ENCODE measurements at places on chromosomes 1 and 21.

DNA sequence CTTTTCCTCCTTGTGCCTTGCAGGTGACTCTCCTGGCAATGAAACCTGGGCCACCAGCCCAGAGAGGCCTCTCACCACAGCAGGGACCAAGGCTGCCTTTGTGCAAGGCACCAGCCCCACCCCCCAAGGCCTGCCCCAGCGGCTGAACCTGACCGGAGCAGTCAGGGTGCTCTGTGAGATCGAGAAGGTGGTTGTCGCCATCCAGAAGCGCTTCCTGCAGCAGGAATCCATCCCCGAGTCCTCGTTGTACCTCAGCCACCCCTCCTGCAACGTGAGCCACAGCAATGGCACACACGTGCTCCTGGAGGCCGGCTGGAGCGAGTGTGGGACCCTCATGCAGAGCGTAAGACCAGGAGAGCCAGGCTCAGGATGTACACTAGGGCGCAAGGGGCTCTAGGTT lies 51.7 kb downstream of the UMODL1 start:
- no peak for DNase-seq

DNA sequence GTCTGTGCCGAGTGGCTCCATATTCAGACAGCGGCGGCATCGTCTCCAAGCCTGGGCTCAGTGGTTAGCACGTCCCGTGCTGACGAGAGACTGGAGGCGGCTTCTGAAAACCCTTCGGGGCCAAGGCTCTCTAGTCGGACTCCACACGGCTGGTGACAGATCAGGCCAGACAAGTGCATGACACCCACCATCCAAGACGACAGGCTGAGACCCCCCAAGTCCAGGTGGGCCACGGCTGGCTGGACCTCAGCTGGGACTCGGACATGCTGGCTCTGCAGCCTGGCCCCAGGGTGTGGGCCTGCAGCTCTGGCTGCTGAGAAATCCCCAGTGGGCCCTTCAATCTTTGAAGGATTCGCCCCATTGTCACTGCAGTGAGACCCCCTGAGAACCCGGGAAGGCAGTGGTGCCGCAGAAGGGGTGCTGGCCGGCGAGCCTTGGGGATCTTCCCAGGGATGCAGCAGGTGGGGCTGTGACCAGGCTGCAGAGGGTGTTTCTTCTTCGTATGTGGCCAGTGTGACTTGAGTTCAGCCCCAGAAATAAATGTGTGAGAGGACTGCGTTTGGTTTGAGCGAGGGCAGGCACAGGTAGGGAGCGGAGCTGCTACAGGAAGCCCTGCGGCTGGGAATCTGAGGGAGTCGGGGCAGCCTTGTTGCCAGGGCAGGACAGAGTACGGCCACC lies 15.9 kb upstream of the SLC19A1 start:
- DNase-seq: no peak

DNA sequence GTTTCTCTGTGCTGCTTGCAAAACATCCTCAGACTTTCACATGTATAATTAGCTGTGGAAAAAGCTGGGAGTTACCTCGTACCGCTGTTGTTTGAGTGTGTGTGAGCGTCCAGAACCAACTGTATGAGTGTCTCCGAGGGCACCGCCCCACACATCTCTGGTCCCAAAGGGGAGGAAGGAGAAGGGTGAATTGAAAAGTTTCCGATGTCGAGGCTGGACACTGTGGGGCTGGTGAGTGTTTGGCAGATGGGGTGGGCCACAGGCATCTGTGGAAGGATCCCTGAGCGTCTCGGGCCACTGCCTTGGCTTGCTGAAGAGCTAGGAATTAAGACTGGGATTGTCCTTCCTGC lies 1.2 kb downstream of the ATP2B4 start:
- peak; percentile 15 for DNase-seq

- no peak for DNase-seq
These were observed 34.3 kb upstream of the SIM2 start for GRCh38 chr21:36664662-36664990.

GRCh38 chr1:14280909-14281308 lies 317.6 kb upstream of the KAZN start:
- no peak for DNase-seq

DNA sequence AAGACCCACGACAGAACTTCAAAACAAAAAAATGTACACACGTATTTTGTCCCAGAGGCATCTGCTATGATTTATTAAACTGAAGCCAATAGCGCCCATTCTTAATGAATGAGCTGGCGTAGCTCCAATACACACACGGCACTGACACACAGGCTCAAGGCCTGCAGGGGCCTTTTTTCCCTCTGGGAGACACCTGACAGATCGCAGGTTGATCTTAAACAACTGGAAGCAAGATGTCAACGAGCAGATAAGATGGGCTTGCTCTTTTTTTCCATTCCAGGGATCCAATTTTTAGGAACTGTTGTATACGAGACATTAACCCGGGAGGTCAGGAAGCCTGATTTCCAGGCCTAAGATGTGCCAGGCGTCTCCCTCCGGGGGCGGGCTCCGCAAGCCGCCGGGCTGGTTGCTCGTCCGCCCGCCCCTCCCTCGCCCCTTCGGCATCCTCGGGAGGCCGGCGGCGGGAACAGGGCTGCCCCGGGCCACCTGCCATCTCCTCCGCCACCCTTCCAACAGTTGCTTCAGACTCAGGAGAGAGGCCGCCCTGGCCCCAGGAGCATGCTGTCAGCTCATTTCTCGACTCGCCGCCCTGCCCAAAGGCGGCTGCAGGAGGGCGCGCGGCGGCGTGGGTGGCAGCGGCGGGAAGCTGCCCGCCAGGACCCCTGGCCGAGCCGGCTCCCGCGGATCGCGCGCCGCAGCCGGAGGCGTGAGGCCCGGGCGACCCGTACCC lies 735 bp downstream of the TTC13 start:
- no peak for DNase-seq

DNA sequence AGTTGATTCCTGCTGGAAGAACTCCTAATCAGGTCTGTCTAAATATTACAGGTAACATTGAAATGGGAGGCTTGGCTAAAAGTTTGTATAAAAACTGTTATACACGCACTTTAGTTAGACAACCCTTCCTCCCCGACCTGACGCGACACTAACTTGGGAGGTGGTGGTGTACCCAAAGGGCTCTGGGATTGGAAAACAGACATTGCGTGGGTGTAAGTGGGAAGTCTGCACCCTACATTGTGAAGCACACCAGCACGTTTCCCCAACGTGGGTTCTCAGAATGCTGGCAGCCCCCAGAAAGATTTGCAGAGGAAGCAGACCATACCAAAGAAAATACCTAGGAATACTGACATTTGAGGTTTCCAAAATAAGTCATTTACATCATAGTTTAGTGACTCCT lies 16.8 kb downstream of the OR2T11 start:
- DNase-seq: no peak

GRCh38 chr1:205716371-205717132 lies 33.4 kb downstream of the NUCKS1 start:
- no peak for DNase-seq

DNA sequence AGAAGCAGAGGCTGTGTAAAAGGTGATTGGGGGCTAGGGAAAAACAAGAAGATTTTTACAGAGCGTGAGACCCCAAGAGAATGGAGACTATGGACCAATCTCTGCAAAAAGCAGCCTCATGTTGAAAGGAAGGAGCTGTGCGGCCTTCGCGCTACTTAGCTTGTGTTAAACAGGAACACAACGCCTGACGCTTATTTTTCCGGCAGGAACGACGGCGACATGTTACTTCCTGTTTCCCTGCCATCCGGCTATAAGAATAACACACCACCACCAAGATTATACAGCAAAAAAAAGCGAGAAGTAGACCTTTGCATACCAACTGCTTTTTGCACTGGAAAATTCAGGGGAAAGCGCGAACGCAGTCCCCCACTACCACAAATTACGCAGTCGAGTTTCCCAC lies 272.7 kb downstream of the FAM72C start:
- no peak for DNase-seq

- no peak for DNase-seq
These were observed 1.9 kb downstream of the TMEM53 start for GRCh38 chr1:44672254-44672955.

DNA sequence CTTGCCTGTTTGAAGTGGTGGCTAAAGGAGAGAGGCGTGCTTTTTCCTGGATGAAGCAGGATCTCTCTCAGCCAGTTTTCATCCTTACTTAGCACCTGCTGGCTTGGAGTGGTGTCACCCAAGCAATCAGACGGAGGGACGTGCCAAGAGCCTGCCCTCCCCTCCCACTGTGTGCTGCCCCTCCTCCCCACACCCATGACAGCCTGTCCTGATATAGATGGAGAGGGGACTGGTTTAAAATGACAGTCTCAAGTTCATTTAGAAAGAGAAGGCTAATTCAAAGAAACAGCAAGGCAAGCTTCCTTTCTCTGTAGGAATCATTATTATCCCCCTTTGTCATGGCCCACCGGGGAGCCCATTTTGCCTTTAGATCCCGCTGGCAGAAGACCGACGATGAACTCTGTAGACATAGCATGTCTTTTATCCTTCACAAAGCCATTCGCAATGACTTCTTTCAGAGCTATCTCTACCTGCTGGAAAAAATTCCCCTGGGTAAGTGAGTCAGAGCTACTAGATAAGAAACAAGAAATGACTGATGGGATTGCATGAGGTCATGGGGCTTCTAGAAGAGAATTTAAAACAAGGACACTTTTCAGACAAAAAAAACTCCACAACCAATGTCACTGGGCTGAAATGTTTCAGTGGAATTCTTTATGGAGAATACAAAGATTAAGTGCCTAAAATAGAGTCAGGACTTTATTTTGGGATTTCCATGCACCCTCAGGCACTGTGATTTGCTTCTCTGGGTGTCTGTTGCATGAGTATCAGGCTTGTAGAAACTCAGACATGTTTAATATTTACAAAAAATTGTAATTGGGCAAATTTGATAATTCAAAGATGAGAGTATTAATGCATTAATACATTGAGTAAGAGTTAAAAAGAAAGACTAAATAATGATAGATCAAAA lies at the start of gene NTMT2:
Gene NTMT2 (plus strand): TSS at position 190 of the 907 bp plus-strand sequence. CDS start 149 bp downstream, at position 339.
- DNase-seq: no peak

- no peak for DNase-seq
These were observed 18.9 kb upstream of the TUT4 start for GRCh38 chr1:52571783-52572182.

DNA sequence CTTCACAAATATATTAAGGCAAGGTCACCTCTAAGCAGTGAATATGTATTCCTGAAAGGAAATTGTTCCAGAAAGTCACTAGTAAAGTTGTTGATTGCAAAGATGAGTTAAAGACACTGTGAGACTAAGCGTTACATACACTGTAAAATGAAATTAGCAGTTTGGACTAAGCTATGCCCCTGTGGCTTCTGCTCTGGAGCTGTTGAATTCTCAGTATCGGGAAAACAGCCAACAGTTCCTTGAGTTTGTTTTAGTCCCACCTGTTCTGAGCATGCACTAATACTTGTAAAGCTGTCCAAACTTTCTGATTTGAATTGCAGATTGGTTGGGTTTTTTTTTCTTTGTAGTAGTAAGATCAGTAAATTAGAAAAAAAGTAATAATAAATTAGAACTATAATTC lies 21.0 kb downstream of the ANGPTL1 start:
- no peak for DNase-seq

DNA sequence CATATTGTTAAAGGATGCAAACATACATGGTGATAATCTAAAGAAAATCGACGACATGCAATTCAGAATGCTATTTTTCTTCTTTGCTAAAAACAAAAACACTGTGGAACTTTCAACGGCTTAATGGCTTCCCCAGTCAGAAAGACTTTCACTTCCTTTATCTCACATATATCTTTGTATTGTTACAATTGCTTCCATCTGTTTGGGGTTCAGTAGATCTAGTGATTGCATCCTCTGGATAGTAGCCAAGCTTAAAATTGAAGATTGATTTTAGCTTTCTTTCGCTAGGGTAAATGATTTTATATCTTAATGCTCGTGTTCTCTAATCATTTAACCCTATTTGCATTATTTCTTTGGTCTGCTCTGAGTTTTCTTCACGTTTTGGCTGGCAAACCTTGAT lies 31.8 kb upstream of the ADAMTS1 start:
- DNase-seq: no peak

DNA sequence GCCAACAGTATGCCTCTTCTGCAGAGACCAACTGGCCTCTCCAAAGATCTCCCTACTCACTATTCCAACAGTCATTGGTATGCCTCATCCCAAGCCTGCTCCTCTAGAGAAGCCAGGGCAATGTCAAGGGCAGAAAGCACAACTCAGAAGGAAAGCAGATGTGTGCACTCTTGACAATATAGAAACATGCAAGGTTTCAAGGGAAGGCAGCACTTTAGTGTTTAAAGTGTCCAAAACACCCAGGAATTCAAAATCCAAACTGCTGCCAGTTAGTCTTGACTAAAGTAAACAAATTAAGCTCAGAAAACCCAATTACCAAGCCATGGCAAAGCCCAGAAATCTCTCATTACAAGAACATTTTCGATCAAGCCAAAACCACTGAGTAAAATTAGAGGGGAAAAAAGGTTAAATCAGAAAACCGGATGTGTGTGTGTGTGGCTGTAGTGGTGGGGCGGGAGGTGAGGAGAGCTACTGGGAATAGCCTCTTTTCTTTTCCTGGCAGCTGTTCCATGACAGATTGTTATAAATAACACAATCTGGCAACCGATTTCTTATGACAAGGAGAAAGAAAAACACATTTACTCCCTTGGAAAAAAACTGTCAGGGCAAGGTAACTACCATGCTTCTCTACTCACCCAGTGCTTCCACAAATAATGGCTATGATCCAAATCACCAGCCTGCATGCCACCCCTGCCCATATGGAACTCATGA lies 39.2 kb downstream of the EIF2B3 start:
- DNase-seq: no peak

GRCh38 chr1:89552471-89553081 lies 27.9 kb downstream of the LRRC8B start:
- DNase-seq: no peak

- DNase-seq: no peak
These were observed 77.2 kb downstream of the SCCPDH start for GRCh38 chr1:246801241-246802020.

DNA sequence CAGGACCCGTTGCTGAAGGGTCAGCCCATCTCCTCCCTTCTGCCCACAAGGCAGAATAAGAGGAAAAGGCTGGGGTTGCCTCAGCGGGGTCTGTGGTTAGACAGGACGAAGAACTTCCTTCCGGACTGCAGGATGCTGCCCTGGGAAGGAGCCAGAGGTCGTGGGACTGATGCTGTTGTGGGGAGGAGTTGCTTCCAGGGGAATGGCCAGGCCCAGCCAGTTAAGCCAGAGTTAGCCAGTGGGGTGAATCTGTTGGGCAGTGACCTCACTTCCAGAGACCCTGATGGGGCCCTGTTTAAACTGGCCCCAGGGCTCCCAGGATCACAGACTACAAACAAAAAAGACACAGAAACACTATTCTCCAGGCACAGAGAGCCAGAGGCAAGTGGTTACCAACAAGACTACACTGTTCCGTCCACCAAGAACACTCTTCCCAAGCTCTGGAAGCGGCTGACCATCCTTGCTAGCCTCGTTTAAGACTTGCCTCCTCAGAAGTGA lies 13.0 kb downstream of the FAM229A start:
- DNase-seq: no peak

GRCh38 chr1:213982672-213983492 lies 4.9 kb upstream of the PROX1 start:
- no peak for DNase-seq

- no peak for DNase-seq
These were observed 4.7 kb upstream of the FTCD start for GRCh38 chr21:46159841-46160656.

- no peak for DNase-seq
These were observed 21.1 kb downstream of the FMO5 start for GRCh38 chr1:147204080-147204479.

GRCh38 chr1:145690587-145691558 lies 16.3 kb downstream of the PDZK1 start:
- DNase-seq: peak; percentile 29
